NCI-H345 (cell line): ENCODE measurements at places on chromosomes 6 and 20.

DNA sequence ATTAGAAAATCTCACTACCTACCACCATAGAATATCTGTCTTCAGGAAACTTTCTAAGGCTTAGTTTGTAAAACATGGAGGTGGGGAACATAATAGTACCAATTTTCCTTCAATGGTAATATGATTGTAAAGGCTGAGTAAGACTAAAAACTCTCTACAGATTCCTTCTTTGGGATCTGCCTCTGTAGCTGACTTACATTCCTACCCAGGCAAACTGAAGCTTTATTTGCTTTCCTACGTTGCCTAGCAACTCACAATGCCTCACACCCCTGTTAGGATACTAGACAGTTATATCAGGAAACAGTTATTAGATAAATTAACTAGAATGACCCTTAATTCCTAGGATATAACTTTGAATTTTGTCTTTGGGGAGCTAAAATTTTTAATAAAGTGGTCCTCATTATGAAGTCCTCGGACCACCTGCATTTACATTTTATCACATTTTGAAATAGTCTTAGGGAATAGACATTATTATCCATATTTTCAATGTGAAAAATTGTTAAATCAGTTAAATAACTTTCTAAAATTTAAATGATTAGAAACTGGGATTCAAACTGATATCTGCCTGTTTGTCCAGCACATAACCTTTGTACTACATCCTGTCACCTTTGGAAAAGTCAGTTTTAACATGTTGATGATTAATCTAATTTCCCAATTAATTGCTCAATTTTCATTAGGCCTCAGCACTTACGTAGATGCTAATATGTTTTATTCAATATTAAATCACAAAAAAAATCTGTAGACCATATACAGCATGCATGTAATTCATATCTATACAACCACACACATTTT is 591.4 kb downstream of the RNF144B start:
- peak; percentile 71 for DNase-seq

GRCh38 chr6:42460883-42461282 is 9.2 kb upstream of the TRERF1 start:
- DNase-seq, result no peak

DNA sequence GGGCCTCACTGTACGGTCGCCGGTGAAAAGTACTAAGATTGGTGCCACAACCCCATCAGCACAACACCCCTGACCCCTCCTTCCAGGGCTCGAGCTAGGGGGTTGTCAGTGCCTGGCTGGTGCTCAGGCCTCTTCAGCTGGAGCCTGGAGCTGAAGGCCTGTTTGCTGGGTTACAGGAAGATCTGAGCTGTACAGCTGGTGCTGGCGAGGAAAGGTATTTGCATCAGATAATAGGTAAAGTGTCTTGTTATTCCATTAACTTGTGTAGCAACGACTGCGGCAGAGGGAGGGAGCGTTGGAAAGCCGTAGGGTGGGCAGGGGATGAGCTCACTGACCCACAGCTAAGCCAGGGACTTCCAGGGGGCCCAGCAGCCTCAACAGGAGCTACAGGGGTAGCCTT is 15.8 kb upstream of the SIRPA start:
- DNase-seq, result no peak

GRCh38 chr6:147095316-147095715 is 108.9 kb upstream of the STXBP5 start:
- DNase-seq, result no peak

GRCh38 chr6:107704347-107705013 is 119.6 kb downstream of the SCML4 start:
- DNase-seq, result peak; percentile 35

DNA sequence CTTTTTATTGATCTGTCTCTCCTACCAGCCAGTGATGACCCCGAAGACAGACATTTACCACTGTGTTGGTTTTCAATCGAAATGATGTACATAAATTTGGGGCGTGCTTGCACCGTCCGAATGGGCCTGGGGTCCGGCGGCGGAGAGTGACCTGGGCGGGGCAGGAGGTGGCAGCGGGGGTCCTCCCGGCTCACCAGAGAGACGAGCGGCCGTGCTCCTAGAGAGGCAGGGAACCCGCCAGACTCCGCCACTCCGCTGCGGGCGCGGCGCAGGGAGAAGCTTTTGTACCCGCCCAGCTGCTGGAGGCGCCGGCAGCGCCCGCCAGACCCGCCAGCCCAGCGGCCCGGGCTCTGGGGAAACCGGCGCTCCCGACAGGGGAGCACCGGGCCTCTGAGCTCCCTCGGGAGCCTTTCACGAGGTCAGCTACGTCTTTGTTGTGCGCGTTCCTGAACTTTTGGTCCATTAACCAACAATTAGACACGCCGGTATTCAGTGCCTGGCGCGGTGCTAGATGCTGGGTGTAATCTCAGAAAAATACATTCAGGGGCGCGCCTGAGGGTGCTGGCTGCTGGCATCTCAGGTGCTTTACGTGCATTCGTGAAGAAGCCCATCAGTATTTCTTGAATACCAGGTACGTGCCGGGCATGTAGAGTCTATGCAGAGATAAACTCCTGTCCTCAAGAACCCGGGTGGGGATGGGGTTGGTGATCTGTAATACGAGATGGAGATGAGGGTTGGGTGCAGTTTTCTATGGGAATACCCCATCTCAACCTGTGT is at the start of gene PGBD1:
Gene PGBD1 (plus strand): TSS at position 285 of the 777 bp plus-strand sequence. CDS start 2,242 bp downstream, outside the sequence.
- peak; percentile 84 for DNase-seq

- DNase-seq, result no peak
Measured at GRCh38 chr20:23644164-23644563, 6.4 kb upstream of the CST3 start.

GRCh38 chr6:71123051-71123450 is 165.6 kb upstream of the OGFRL1 start:
- no peak for DNase-seq
